Activated CD8-positive, alpha-beta memory T cell treated with anti-CD3 and anti-CD28 coated beads for 24 hours (primary cell): ENCODE measurements at places on chromosomes 11 and 22.

DNA sequence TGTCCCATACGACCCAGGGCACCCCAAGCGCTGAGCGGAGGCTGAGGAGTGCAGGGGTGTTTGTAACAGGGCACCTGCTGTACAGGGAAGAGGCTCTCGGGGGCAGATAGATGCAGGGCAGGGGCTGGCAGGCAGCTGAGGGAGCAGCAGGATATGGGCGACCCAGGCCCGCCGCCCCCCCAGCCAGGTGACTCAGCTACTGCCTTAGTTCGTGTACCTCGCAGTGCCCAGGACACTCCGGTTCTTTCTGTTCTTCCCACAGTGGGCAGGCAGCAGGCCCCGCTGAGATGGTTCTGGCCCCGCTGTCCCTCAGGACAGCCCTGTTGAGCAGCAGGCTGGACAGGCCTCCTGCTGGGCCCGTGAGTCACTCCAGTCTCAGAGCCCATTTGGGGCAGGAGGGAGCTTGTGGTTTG, 16.2 kb downstream of the PHLDA2 start:
- DNase-seq: no peak

GRCh38 chr11:24617856-24618255, 121.0 kb downstream of the LUZP2 start:
- no peak for DNase-seq

- DNase-seq: no peak
Observed at GRCh38 chr11:70519117-70519516, 120.8 kb downstream of the CTTN start.

DNA sequence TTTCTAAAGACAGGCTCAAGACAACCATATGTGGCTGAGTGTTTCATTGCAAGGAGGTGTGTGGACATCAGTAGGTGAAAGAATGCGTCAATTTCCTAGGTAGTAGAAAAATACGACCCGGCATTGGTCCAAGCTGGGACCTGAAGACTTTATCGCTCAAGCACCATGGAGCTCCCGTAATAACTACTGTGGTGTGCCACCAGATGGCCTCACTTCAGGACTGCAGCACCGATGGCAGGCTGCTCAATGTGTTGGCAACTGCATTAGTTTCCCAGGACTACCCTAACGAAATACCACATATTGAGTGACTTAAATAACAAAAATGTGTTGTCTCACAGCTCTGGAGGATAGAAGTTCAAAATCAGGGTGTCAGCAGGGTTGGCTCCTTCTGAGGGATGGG, 72.4 kb upstream of the FAT3 start:
- no peak for DNase-seq

DNA sequence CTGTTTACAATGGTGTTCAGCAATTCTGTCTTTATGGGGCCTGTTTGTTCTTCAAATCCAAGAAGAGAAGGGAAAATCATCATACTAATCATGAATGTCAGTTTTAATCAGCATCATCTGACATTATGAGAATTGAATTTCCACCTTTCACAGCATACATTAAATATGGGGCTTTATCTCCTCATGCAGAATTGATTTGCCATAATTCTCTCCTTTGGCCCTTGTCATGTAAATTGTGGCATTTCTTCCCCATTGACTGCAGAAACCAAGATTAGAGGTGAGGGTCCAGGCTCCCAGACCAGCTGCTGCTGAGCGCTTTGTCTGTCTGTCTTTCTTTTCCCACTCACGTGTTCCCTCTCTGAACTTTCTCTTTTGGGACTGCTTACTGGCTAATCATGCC, 232.1 kb upstream of the NAV2 start:
- no peak for DNase-seq

GRCh38 chr11:1494650-1495049, 8.1 kb upstream of the MOB2 start:
- no peak for DNase-seq

DNA sequence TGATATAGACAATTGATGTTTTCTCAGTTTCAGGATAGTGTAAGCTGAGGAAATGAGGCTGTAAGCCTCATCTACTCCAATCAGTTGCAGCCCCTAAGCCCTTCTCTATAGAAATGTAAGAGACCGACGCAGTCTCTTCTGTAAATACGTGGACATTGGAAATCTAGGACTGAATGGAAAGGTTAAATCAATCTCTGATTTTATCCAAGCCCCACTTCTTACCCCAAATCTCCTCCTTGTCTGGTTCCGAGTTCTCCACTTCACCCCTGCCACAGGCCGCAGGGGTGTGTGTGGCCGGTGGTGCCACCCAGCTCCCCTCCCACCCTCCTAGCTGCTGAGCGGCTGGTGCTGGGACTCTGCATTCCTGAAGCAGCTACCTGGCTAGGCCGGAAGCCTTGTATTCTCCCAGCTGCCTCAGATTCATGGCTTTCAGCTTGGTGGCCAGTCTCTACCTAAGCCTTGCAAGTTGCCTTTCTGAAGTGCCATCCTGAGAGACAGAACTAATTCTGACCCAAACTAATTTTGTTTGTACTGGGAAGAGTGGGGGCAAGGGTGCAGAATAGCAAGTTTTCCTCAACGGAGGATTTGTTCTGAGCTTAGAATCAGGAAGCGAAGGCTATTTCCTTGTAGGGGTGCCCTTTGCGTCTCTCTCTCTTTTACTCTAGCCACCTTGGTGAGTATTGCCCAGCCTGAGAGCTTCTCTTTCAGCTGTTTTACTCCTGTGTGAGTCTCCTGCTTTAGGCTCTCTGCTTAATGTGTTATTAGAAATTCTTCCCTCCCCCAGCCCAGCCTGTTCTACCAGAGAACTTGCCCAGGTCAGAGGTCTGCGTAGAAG, 749 bp downstream of the VWA5A start:
- DNase-seq: no peak

GRCh38 chr11:19691815-19692500, 20.7 kb upstream of the NAV2 start:
- no peak for DNase-seq

- DNase-seq: no peak
Observed at GRCh38 chr11:56049487-56049886, 22.0 kb downstream of the OR5AS1 start.

GRCh38 chr11:129352676-129353075, 23.0 kb upstream of the BARX2 start:
- DNase-seq: no peak

- no peak for DNase-seq
Observed at GRCh38 chr22:47423861-47424820, 661.7 kb downstream of the TBC1D22A start.

- no peak for DNase-seq
Observed at GRCh38 chr11:82267186-82267585, 466.5 kb downstream of the FAM181B start.

DNA sequence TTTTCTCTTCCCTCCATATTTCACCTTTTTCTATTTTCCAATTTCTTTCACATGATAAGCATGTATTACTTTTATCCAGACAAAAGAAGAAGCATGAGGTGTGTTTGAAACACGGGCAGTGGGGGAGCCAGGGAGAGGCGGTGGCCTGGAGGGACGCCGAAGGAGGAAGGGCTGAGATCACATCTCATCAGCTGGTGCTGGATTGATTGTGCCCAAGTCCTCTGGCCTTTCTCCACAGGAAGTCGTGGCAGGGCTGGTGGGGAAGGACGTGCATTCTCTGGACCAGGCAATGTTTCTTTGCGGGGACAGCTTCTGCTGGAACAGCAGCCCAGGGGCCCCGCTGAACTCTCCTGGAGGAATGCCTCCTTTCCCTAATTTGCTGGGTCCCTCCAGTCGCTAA, 82.9 kb downstream of the MIAT start:
- no peak for DNase-seq

GRCh38 chr11:75389276-75389605, 10.1 kb upstream of the RPS3 start:
- DNase-seq: no peak

- no peak for DNase-seq
Observed at GRCh38 chr22:44758344-44758973, 6.1 kb downstream of the ARHGAP8 start.
